Activated T-cell treated with anti-CD3 and anti-CD28 coated beads for 48 hours (primary cell): ENCODE measurements at places on chromosomes 7 and 10.
A peak's percentile ranks its signal among the peaks of the same experiment; 100 is the strongest.

DNA sequence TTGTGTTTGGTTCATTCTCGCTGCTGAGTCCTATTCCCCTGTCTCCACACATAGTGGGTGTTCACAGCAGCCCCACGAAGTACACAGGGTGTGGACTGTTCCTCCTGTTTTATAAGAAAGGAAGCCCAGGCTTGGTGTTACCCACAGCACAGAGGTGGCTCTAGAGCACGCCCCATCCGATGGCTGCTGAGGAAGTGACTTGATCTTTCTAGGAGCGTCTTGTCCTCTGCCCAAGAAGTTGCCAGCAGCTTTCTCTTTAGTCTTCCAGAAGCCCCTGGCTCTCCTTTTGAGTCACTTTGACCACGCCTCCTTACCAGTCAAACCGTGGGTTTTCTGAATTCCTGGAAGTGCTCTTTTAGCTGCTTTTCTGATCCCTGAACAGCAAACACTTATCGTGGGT lies 94.0 kb downstream of the GRK5 start:
- peak; percentile 59 for DNase-seq

GRCh38 chr7:151631570-151631952 lies 111.9 kb upstream of the RHEB start:
- no peak for DNase-seq

- DNase-seq: no peak
Observed at GRCh38 chr10:26642896-26643653, 54.4 kb upstream of the PDSS1 start.

GRCh38 chr7:72343991-72344390 lies 68.1 kb downstream of the CALN1 start:
- DNase-seq: no peak

DNA sequence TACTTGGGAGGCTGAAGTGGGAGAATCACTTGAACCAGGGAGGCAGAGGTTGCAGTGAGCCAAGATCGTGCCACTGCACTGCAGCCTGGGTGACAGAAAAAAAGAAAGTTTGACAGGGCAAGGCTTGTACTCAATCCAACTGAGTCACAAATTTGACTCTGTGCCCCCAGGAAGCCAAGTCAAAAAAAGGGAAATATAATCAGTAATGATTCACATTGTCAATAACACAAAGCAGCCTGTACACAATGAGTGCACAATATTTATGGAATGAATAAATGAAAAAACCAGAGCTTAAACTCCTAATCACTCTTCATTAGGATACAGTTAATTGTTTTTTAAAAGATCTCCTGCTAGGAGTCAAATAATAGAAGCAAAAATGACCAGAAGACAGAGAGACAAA lies 6.4 kb downstream of the NAPEPLD start:
- DNase-seq: no peak

GRCh38 chr7:54831046-54831643 lies 72.1 kb upstream of the SEC61G start:
- DNase-seq: no peak

DNA sequence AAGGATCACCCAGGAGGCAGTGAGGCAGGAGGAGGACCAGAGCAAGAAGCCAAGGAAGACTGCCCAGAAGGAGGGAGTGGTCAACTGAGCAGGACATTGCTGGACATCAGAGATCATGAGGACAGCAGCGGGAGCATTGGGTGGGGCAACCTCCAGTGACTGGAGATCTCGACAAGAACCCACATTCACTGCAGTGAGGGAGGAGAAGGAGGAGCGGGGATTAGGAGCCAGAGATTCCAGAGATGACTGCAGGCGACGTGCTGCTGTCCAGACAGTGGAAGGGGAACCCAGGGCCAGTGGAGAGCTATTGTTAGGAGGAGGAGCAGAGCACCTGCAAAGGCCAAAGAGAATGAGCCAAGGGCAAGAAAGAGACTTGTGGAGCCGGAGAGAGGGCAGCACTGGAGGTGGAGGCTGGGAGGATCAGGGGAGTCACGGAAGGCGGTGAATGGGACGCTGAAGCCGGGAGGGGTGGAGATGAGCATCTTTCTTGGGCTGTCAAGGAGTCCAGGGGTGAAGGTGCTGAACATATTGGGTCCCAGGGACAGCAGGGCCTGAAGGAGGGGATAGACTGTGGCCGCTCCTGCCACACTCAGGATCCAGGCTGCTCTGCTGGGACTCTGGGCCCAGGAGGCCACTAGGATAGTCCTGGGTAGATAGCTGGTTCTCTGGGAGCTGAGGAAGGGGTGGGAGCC lies 140.1 kb upstream of the UNC5B start:
- DNase-seq: no peak

DNA sequence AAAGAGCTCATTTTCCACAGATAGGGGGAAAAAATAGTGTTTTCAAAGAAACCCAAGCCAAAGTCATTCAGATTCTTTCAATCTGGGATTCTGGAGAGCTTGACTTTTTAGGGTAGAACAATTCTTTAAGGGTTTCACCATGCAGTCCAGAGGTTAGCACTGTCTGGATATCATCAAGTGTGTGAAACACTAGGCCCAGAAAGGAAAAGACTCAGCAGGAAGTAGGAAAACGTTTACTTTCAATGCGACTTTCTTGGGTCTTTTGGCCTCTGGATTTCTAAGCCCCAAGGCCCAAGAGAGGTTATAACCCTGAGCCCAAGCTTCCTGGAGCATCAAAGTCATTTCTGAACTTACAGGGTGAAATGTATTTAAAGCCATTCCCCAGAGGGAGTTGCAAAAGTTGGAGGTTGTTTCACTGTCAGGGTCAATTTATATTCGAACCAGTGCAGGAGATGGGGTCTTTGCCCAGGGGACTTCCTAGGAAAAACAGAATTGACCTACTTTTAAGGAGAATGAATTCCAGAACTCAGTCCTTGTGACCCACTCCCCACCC lies 158.0 kb downstream of the C7orf25 start:
- no peak for DNase-seq

DNA sequence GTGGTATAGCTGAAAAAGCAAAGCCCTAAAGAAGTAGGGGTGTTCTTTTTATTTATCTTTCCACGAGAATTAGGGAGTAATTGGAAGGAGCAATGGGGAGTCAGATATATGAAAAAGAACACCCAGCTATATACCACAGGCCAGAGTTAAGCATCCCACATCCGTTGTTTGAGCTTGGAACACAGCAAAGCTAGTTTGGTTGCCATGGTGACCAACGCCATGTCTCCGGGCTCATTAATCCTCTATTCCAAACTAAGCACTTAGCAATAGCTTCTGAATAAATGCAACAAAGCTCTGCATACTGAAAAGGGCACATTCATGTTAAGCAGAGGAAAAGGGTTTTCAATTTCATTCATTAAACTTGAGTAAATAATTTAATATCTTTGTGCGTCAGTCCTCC lies 23.5 kb downstream of the ASB4 start:
- DNase-seq: no peak

DNA sequence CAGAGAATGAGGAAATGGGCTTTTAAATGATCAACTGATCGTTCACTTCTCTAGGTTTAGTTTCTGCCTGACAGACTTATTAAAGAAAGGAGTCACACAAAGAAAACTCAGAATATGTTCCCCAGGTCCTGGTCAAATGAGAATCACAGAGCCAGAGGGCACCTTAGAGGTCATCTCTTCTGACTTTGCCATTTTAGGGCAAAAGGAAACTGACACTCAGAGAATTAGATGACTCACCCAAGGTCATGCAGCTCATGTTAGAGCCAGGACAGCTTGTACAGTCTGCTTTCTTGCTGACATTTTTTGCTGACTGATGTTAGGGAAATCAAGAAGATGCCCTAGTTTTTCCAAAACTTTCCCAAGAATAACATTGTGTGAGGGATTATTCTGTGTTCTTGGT lies 312.7 kb upstream of the SP8 start:
- no peak for DNase-seq

- no peak for DNase-seq
Observed at GRCh38 chr7:105643851-105644250, 62.6 kb upstream of the EFCAB10 start.

- DNase-seq: no peak
Observed at GRCh38 chr10:60338786-60339185, 50.9 kb downstream of the ANK3 start.

DNA sequence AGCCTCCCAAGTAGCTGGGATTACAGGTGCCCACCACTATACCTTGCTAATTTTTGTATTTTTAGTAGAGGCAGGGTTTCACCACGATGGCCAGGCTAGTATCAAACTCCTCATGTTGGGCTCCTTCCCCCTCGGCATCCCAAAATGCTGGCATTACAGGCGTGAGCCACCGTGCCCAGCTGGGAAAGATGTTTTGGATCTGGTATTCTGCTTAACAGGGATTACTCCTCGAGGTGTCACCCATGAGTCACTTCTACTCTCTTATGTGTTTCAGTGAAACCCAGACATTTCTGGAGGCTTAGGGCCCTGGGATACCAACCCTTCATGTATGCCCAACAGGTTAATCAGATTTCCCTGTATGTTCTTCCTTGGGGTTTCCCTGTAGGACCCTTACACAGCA lies 11.8 kb upstream of the OPN4 start:
- no peak for DNase-seq

- DNase-seq: no peak
Observed at GRCh38 chr10:102791754-102792395, 45.3 kb downstream of the CYP17A1 start.

DNA sequence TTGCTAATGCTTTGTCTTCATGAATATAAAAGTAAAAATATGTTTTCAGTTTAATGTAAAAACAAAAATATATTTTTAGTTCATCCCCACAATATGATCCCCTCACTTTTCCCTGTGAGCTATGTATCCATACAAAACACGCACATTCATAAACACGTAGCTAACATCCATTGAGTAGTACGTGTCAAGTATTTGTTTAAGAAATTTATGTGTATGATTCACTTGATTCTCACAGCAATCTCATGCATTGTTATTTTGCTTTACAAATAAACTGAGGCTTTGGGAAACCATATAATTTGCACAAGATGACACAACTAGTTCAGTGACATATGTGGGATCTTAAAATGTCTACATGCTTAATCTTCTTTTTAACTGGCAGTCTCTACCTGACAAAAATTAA lies 329.6 kb upstream of the SEMA3C start:
- no peak for DNase-seq

DNA sequence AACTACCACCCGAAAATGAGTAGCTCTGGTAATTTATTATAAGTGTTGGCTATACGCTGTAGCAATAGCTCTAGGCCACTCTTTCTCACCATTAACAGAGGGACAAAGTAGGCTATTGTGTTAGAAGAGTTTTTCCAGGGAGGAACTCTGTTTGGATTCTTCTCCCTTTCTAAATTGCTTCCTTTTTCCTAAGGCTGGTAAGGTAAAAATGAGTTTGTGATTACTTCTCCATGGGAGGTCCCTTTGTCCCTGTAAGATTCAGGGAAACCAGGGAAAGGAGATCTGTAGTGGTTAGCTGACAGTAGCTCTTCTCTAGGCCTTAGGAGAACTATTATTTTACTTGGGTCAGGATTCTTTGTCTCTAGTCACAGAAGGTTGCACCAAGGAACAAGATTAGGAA lies 23.2 kb upstream of the SEMA3E start:
- DNase-seq: no peak

GRCh38 chr10:82628373-82628772 lies 753.4 kb downstream of the NRG3 start:
- no peak for DNase-seq

DNA sequence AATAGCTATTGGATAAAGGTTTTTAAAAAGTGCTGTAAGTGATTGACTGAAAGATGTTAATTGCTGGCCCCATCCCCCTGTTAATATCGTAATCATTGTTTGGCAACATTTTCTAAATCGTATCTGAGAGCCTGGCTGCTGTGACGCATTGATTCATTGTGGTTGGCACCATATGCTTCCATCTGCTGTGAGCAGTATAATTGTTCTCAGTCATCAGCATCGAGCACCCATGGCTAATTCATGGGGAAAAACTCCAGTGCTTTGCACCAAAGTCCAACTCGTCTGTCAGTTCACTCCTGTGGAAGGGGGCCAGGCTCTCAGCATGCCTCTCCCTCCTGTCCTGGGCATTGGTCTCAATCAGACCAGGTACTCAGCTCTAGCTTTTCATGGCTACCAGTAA lies 205.2 kb downstream of the STK31 start:
- DNase-seq: no peak

- no peak for DNase-seq
Observed at GRCh38 chr10:132421847-132422751, 25.1 kb downstream of the PWWP2B start.

DNA sequence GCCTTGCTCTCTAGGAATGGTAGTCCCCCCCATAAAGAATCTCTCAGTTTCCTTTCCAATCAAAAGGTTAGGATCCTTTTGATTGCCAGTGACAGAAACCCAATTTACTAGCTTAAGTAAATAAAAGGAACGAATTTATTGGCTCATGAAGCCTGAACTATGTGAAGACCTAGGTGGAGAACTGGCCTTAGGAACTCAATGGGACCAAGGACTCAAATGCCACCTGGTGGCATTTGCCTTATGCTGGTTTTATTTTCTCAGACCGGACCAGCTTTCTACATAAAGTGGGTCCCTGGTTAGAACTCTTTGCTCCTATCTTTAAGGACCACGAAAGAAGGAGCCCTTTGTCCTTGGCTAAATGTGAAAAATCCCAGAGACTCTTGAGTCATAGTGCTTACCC lies 25.4 kb downstream of the CFTR start:
- DNase-seq: no peak

DNA sequence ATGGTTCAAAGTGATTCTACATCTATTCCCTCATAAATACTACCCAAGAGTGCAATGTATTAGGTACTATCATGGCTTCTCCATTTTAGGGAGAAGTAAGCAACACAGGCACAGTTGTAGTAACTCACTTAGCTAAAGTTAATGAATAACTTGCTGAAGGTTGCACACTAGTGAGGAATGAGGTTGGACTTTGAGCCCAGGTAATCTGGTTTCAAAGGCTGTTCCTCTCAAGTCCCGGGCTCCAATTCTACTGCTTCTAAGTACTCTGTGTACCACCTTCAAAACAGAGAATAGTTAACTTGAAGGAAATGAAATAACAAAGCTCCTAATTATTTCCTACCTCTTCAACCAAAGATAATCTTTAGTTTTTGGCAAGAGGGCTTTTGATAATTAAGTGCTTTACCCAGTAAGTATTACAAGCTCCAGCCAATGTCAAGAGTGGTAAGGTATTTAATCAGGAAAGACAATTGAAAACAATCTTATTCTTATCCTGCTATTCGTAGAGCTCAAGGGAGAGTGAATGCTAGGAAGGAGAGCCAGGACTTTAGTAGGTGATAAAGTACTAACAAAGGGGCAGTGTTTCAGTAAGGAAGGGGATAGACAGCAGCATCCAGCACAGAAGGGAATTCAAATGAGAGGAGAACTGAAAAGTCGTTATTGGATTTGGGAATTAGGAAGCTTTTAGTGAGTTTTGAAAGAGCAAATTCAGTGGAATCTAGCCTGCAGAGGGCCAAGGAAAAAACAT lies 158.2 kb upstream of the PTPRZ1 start:
- DNase-seq: no peak

DNA sequence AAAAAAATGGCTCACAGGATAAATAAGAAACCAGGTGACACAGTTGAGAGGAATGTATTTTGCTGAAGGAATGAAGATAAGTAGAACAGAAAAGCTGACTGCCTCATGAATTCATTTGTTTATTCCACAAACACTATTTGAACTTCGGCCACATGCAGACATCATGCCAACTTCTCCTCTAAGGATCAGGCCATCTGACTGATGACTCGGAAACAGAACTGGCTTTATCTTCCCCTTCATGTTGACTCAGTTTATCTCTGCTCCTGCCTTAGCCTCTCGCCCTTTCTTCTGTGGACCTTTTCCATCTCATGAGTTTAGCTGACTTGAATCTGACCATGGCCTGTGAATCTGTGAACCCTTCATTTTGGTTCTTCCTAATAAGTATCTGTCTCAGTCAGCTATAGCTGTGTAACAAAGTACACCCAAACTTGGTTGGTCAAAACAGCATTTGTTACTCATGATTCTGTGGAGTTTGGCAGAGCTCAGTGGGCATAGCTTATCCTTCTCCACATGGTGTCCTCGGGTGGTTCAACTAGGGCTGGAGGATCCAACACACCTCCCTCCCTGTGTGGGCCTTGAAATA lies 44.0 kb upstream of the GRID1 start:
- no peak for DNase-seq
